ENCODE measurements at places on chromosomes 1 and 21.
A peak's percentile ranks its signal among the peaks of the same experiment; 100 is the strongest.

DNA sequence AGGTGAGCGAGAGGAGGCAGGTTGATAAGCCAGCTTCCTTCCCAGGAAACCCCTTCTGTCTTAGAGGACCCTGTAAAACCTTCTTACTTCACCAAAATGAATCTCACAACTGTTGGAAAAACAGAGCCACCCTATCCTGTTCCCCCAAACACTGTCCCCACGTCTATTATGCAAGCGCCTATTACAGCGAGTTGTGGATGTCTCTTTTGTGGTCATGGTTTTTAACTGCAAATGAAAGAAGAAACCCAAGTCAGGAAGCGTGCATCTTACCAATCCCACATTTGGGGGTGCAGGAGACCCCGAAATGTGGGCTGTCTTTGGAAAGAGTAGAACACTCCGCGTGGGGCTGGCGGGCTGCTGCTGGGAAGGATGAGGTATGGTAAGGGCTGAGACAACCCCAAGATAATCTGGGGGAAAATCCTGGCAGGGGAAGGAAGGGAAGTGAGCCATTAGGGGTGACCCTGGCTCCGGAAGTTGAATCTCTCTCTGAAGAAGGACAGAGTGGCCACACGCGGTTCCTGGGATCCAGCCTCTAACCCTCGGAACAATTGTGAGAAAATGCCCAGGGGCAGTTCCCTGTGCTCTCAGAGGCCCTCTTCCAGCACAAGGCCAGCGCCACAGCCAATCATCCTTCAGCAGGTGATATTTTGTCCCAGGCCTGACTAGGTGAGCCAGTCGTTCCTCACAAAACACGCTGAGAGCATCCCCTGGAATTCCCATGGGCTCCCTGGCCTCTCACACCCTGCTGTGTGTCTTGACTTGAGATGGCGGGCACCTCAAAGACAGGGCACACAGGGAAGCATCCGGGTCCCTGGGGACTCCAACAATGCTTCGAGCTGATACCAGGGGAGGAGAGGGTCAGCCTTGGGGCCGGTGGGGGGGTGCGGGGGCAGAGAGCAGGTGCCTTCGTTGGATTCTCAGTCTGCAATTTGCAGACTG, 168.5 kb upstream of the IRF2BP2 start:
- DNase-seq = no peak

DNA sequence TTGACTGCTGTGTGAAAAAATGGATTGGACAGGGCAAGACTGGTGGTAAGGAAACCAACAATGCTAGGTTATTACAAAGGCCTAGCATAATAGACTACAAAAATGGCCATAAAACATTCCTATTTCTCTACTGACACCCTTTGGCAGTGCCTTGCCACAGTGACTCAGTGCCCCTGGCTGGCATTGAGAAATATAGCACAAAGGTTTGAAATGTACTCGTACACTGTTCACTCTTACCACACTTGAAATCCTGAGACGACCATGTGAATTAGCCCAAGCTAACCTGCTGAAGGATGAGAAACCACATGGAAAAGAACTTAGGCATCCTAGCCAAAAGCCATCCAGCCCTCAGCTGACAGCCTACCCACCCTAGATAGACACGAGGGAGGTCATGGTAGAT, 149.8 kb upstream of the PALMD start:
- peak; percentile 47 for DNase-seq

- peak; percentile 78 for DNase-seq
These were observed 82.9 kb downstream of the BEND5 start for GRCh38 chr1:48693674-48694320.

- DNase-seq = no peak
These were observed 37.8 kb upstream of the PRSS38 start for GRCh38 chr1:227777646-227778045.

Data from bronchial epithelial cell (primary cell).